ENCODE measurements at places on chromosomes 7 and 10. TPM values are rescaled to one million over a fixed set of nuclear protein-coding genes. Genes with fewer than 3 reads are reported as not detected.
A peak's percentile ranks its signal among the peaks of the same experiment; 100 is the strongest.

PLEKHA1 gene
- total RNA-seq = 5.1 TPM

SORCS1 gene
- total RNA-seq = 0.21 TPM

- DNase-seq = no peak
These were observed 128.9 kb downstream of the CCDC3 start for GRCh38 chr10:12872577-12872976.

- DNase-seq = no peak
These were observed 6.5 kb downstream of the AHR start for GRCh38 chr7:17304926-17305325.

GRCh38 chr10:132158122-132158741 is 28.5 kb upstream of the DPYSL4 start:
- DNase-seq = peak; percentile 52

DNA sequence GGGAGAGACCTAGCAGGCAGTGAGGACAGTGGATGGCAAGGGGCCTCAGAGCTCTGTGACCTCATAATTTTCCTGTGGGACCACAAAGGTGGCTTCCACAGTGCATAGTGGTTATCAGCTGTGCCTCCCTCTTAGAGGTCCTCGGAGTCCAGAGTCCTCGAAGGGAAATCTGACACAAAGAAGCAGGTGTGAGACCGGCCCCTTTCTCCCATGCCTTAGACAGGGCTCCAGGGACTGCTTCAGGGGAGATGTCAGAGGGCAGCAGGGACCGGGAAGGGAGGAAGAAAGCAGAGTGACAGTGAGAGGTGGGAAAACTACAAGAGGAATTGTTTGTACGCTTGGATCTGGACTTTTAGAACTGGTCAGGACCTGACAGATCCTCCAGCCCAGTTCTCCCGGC is 66.3 kb downstream of the BAMBI start:
- DNase-seq = no peak

- DNase-seq = no peak
These were observed 281.4 kb upstream of the MKLN1 start for GRCh38 chr7:131046246-131046645.

Data from activated T-helper 2 cell treated with anti-CD3 and anti-CD28 coated beads, Interferon-gamma antibody, Interleukin-2, Interleukin-4, amounts not matched to agents 10 μg/mL and 5 μg/mL and 100 μg/mL, durations not matched to agents 14 hours and 24 hours and 36 hours (primary cell).